ENCODE measurements at places on chromosomes 7 and 10. TPM values are rescaled to one million over a fixed set of nuclear protein-coding genes. Genes with fewer than 3 reads are reported as not detected.

GRID2IP gene
- not detected for total RNA-seq

INHBA gene
- total RNA-seq = 1.00 TPM

ASAH2B gene
- 9.8 TPM for total RNA-seq

PDAP1 gene
- total RNA-seq = 88.1 TPM

OLAH gene
- total RNA-seq = not detected

MYL10 gene
- not detected for total RNA-seq

PSAP gene
- 1,200 TPM for total RNA-seq

AMPH gene
- 37.5 TPM for total RNA-seq

TLX1 gene
- 1.0 TPM for total RNA-seq

PNLIPRP2 gene
- not detected for total RNA-seq

TCERG1L gene
- 2.6 TPM for total RNA-seq

ADGRA1 gene
- total RNA-seq = 0.35 TPM

GRM3 gene
- total RNA-seq = 3.3 TPM

AKR1C8 gene
- 0.16 TPM for total RNA-seq

PPRC1 gene
- total RNA-seq = 18.1 TPM
